ENCODE measurements at places on chromosomes 1 and 21.

DNA sequence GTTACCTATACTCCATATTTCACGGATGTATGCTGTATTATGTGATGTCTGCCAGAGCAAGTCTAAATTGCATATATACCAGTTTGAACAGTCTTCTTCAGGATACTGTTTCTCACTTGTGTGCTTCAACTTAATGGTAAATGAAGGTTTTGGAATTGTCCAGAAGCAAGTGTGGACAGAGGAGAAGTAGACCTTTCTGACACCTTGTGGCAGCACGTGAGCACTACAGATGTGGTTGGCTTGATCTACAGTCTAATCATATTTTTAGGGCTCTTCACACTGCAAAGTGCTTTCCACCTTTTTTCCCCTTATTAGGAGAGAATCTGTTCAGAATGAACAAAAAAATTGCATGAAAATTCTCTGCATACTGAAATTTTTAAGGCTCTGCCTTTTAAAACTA is 10.9 kb downstream of the MORC3 start:
- peak; percentile 28 for DNase-seq

- DNase-seq = no peak
Measured at GRCh38 chr1:21089731-21090130, 87.0 kb downstream of the EIF4G3 start.

DNA sequence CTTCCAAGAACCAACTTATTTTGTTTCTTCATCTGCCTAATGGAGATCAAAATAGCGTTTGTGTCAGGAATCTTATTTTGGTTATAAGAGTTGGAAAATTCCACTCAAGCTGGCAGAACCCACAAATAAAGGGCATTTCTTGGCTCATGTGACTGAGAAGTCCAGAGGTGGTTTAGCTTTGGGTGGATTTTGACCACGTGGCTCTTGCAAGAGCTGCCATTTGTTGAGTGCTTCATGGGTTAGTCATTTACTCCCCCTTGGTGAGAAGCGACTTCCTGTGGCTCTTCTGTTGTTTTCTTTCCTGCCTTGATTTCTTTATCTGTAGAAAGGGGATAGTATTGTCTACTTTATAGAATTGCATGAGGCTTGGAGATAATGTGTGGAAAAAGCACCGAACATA is 9.5 kb upstream of the RNF186 start:
- DNase-seq = no peak

- DNase-seq = no peak
Measured at GRCh38 chr1:78143673-78144072, 97.9 kb downstream of the GIPC2 start.

Data from NCI-H524 (cell line).